ENCODE measurements at places on chromosomes 3 and 15. TPM values are rescaled to one million over a fixed set of nuclear protein-coding genes. Genes with fewer than 3 reads are reported as not detected.

DNA sequence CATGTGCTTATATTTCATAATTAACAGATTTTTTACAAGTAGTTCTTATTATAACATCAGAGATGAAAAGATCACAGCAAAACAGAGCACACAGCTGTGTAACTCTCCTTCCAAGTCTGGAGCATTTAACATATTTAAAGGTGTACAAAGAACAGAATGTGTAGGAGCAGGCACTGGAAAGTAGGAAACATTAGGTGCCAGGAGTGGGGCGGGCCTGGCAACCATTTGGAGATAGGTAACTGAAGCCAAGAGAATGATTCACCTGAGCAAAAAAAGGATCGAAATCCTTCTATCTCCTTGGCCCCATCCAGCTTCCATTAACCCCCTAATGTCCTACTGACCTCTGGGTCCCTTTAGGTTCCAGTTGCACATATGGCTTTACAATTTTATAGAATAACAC lies 2.3 kb upstream of the MYH15 start:
- DNase-seq, result no peak
- H3K36me3 ChIP-seq, result no peaks in the 10 kb centered on the region
- no peak overlapping the region for H3K4me3 ChIP-seq
- no peaks in the 10 kb centered on the region for H3K27me3 ChIP-seq
- H3K27ac ChIP-seq, result no peak overlapping the region

- peaks cover 12% of the 10 kb centered on the region for H3K4me1 ChIP-seq
- H3K27me3 ChIP-seq, result no peaks in the 10 kb centered on the region
- H3K36me3 ChIP-seq, result no peaks in the 10 kb centered on the region
- no peak for DNase-seq
- H3K27ac ChIP-seq, result no peak overlapping the region
- no peak overlapping the region for H3K4me3 ChIP-seq
These were observed 62.0 kb upstream of the ST3GAL6 start for GRCh38 chr3:98701071-98701675.

DNA sequence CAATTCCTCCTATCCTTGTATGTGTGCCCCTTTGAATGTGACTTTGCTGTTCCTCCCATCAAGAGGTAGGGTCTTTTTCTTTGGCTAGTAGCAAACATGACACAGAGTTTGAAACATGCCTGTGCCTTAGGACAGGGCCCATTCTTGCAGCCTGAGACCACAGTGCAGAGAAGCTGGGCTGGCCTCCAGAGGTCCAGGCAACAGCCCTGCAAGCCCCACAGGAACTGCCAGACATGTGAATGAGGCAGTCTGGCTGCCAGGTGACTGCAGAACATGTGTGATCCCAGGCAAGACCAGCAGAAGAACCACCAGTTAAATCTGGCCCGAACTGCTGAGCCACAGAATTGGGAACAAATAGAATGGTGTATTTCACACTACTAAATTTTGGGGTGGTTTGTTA lies 1.2 kb upstream of the HGD start:
- no peak overlapping the region for H3K27ac ChIP-seq
- H3K36me3 ChIP-seq, result no peaks in the 10 kb centered on the region
- peaks cover 9% of the 10 kb centered on the region for H3K4me1 ChIP-seq
- H3K4me3 ChIP-seq, result no peak overlapping the region

Gene SLC12A1
- not detected for polyA plus RNA-seq

Gene KBTBD13
- polyA plus RNA-seq, result not detected

Gene C3orf70
- polyA plus RNA-seq, result 0.01 TPM

Data from keratinocyte (primary cell).